ENCODE measurements at places on chromosomes 16 and 17. TPM values are rescaled to one million over a fixed set of nuclear protein-coding genes. Genes with fewer than 3 reads are reported as not detected.

Gene KRT16
- total RNA-seq = not detected

GRCh38 chr17:11885051-11885450, 112.2 kb downstream of the ZNF18 start:
- no peak for DNase-seq

- DNase-seq = no peak
Measured at GRCh38 chr17:73795730-73796129, 151.5 kb upstream of the SDK2 start.

Gene SPNS1
- 55.2 TPM for total RNA-seq

- no peak for DNase-seq
Measured at GRCh38 chr16:625977-626765, 4.6 kb upstream of the WFIKKN1 start.

GRCh38 chr16:79283578-79283977, 317.0 kb downstream of the MAF start:
- no peak for DNase-seq

DNA sequence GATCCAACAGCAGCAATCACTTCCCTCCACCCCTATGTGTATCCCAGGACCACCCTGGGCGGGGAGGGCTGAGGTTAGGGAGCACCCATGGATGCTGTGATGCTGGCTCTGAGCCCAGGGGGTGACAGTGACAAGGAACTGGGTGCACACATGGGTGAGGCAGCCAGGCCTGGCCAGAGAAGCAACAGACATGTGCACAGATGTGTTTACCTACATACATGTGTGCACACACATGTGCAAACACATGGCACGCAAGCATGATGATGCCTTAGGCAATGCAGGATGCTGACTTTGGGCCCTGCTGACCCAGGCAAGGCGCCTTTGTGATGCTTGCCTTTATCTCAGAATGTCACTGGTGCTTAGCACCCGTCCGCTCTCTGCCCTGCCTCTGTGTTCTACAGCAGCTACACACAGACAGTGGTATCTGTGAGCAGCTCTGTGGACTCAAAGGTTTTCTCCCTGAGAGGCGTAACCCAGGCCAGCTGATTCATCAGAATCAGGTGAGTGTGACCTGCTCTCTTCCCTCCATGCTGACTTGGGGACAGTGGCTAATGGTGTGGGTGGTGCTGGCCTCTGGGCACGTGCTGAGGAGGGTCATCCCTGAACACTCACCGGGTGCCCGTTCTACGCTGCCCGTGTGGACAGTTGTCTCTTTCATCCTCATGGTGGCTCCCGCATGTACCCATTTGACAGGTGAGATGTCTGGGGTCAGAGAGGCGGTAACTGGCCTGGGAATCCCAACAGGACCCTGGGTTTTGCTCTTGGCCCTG, 38.5 kb upstream of the KSR1 start:
- DNase-seq = no peak

DNA sequence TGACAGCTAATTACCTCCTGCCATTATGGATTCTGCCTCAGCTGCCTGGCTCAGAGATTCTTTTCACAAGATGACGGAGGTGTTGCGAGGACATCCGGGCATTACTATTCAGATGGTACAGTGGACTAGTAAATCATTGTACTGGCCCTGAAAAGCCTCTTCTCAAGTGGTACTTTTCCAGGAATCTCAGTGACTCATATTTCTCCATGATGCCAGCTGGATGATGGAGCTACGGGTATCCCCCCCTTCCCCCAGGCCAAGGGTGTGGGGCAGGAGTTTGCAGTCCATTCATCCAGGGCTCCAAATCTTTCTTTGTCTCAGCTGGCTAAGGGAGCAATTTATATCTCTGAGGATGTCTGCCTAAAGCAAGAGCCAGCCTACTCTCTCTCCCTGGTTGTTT, 107.7 kb upstream of the GPR139 start:
- DNase-seq = no peak

DNA sequence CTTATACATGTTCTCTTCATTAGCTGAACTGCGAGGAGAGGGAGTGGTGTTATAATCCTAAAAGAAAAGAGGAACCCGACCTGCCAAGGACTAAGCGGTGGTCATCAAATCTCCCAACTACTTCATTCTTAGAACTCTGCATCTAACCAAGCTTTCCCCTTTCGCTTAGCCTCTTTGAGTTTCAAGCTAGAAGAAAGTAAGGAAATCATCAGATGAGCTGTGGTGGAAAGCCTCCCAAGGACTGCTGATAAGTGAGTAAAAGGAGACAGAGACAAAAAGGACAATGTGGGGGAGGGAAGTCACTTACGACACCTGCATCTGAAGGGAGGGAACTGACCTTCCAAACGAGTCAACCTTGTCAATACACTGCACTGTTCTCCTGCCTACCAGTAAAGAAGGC, 121.3 kb downstream of the TRIM37 start:
- DNase-seq = no peak

Gene GPR179
- total RNA-seq = not detected

GRCh38 chr17:76251478-76252039, 11.3 kb upstream of the RNF157 start:
- DNase-seq = peak; percentile 40

Gene TEX14
- total RNA-seq = 0.07 TPM

- no peak for DNase-seq
Measured at GRCh38 chr16:72844225-72844920, 203.6 kb downstream of the ZFHX3 start.

DNA sequence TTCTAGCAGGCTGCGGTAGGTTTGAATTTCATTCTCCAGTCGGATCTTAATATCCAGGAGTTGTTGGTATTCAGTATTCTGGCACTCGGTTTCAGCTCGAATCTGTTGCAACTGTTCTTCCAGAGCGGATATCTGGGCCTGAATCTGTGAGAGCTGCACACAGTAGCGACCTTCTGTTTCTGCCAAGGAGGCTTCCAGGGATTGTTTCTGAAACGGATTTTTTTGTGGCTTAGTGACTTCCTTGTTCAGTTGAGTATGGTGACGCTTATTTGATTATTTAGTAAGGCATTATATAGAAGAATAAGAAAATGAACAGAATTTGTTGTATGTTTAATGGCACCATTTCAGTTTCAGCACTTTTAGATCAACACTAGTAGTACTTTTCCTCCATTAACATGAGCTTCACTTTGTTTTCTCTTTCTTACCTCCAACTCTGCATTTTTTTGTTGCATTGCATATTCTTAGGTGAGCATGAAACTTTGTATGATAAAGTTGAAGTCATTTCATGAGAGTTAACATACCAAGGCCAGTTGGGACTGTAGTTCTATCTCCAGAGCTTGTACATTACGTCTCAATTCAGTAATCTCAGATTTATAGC, 2.8 kb downstream of the KRT10 start:
- DNase-seq = no peak

GRCh38 chr17:43907998-43908721, 824 bp upstream of the MPP2 start:
- peak; percentile 91 for DNase-seq

All from endodermal cell (in vitro differentiated cells).